ENCODE measurements at places on chromosomes 3 and 15.

GRCh38 chr15:76994001-76994400 lies 925 bp upstream of the PSTPIP1 start:
- no peak for DNase-seq

GRCh38 chr3:40876009-40876408 lies 323.3 kb upstream of the CTNNB1 start:
- DNase-seq: no peak

DNA sequence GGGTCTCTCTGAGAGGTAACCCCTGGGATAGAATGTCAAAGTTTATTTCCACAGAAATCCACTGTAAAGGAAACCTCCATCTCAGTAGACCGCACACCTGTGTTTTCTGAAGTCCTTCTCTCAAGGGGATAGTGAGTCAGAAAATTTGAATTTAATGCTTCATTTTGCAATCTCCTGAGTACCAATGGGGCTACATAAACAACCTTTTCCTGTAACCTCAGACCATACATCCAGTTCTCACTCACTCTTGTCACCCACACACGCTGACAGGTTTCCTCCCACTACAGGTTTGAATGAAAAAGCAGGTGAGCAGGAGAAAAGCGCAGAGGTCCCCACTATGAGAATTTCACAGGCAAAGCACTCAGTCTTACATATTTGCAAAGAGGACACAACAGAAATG lies 165.3 kb upstream of the MCTP2 start:
- DNase-seq: no peak

DNA sequence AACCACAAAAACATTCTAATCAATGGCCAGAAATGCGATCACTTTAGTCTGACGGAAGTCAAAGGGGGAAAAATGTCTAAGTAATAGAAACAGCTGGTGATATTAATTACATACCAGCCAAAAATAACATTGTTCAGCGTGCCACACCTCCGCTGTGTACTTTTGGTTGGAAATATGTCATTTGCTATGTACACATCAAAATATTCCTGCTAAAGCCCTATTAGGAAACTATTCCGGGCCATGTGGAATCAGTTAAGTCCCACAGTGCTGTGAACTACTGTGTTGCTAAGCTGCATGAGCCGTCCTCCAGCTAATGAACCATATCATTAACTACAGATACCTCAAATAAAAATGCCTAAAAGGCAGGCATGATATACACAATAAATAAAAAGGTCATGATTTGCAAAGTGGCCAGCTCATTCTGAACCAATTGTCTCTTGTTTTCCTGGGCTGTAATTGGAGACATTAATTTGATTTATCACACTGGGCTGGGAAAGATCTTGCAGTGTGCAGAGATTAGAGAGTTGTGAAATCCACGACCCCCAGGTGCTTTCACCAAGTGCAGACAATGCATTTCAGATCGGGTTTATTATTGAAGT lies 200.5 kb upstream of the LRTM1 start:
- peak; percentile 81 for DNase-seq

DNA sequence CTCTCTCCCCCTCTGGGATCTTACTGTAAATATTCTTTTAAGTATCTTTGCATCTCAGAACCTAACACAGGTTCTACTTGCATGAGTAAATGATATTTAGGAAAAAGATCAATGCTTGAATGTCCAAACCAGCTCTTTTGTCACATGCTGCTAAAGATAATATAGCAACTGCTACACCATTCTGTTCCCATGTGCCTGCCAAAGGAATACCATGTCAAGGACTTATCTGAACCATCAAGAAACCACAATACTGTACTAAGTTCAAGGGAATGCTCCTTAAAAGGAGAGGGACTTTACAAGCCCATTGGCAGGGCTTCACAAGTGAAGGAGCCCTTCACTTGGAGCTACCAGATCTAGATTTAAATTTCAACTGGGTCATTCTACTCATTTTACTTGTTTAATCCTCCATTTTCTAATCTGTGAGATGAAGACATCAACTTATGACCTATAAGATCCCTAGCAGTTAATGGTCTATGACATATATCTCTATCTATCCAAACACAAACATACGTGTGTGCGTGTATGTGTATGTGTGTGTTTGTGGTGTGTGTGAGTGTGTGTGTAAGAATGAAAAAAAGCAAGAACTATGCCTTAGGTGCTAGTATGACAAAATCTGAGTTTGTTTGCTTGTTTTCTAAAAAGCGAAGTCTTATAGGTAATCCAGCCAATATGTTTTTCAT lies 13.0 kb upstream of the SEC62 start:
- DNase-seq: no peak

GRCh38 chr3:197847866-197848401 lies 56.9 kb downstream of the LRCH3 start:
- no peak for DNase-seq

DNA sequence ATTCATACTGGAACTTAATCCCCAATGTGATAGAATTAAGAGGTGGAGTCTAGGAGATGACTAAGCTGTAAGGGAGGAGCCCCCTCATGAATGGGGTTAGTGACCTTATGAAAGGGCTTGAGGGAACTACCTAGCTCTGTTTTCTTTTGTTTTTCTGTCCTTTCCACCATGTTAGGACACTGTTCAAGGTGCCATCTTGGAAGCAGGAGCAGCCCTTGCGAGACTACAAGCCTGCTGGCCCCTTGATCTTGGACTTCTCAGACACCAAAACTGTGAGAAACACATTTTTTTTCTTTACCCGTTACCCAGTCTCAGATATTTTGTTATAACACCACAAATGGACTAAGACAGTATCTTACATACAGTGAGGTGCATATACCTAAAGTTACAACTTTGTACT lies 26.5 kb downstream of the GOLGA6A start:
- no peak for DNase-seq

- DNase-seq: no peak
These were observed 775 bp downstream of the TTC21A start for GRCh38 chr3:39108200-39108710.

DNA sequence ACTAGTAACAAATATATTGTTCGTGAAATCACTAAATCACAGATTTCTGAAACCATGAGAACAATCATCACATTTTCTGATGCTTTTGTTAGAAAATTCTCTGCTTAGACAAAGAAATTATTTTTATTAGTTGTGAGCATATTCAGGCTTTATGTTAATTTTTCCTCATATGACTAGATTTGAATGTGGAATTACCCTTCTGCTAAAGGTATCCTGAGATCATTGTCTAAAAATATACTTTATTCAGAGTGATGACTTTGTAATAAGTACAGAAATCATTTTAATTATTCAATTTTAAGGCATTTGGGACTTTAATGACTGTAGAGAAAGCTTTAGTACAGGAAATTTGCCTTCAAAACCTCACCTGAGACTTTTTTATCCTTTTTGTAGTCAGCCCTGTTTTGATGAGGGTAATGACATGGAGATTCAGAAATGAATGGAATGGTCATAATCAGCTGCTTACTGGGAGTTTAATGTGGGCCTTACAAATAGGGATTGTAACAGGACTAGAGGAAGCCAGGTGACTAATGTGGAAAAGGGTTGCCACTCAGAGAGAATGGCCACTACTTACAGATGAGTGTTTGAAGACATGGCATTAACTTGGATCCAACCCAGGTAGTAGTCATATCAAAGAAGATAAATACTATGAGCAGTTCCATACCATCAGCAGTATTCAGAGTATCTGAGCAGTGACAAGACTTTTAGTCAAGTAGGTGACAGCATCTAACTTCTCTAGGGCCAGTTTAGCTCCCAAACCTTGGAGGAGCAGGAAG lies 148.3 kb downstream of the MBNL1 start:
- DNase-seq: no peak

DNA sequence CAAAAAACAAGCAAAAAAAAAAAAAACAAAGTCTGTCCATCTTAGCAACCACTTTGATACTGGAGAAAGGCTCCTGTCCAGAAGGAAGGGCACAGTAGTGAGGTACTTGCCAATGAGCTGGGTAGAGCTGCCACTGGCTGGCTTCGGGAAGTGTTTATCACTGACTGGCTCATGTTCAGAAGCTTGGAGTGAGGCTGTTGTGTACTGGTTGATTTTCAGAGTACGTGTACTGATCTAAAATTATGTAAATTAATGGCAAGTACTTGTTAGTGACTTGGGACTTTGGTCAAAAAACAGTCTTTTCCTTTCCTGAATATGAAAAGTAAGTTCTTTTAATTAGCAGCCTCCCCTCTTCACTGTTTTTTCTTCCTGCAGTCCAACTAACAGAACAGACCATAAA lies 979 bp upstream of the ZNF621 start:
- DNase-seq: no peak

DNA sequence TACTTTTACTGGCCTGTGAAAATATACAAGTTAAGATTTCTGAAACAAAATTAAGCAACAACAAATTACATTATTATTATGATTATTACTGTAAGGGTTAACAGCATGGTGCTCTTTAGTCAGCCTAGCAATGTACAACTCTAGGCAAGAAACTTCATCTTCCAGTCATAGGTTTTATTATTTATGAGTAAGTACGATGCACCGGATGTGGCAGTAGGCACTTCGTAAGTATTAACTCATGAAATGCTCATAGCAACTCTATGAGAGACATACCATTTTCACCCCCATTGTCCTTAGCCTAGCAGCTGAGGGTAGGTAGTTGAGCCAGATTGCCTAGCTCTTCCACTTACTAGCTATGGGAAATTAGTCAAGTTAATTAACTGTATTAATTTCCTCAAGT lies 68.0 kb upstream of the PTPRG start:
- no peak for DNase-seq

DNA sequence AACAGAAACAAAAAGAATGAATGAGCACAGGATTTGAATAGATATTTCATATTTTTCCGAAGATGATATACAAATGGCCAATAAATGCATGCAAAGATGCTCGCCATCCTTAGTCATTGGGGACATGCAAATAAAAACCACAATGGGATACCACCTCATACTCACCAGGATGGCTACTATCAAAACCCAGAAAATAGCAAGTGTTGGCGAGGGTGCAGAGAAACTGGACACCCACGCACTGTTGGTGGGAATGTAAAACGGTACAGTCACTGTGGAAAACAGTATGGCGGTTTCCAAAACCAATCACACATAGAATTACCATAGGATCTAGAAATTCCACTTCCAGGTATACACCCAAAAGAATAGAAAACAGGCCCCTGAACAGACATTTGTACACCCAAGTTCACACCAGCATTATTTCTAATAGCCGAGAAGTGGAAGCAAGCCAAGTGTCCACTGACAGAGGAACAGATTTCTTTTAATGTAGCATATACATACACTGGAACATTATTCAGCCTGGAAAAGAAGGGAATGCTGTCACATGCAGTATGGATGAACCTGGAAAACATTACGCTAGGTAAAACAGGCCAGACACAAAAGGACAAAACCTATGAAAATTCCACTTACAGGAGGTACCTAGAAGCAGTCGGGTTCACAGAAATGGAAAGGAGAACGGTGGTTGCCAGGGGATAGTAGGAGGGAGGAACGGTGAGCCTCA lies 3.6 kb downstream of the RNF168 start:
- DNase-seq: no peak

GRCh38 chr3:99472385-99472784 lies 166.0 kb upstream of the COL8A1 start:
- no peak for DNase-seq

GRCh38 chr15:33946152-33946551 lies 22.1 kb upstream of the CHRM5 start:
- no peak for DNase-seq

GRCh38 chr15:80184554-80184953 lies 31.8 kb downstream of the FAH start:
- no peak for DNase-seq
